ENCODE measurements at places on chromosomes 3 and 15.

GRCh38 chr15:62219799-62220198 lies 54.7 kb upstream of the C2CD4B start:
- no peak for DNase-seq

DNA sequence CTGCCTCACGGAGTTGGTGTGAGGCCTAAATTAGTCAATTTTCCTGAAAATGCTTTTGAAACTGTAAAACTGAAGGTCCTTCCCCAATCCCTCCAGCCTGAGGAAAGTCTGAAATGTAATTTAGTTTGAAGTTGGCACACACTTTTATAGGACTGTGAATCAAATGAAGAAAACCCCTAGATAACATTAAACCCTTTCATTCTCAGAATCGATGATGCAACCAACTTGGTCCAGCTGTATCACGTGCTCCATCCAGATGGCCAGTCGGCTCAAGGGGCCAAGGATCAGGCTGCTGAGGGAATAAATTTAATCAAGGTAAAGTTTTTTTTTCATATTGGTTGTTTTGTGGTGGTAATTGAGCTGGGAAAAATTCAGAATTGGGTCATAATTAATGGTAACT lies 11.7 kb downstream of the MRPS22 start:
- no peak for DNase-seq

GRCh38 chr3:6791161-6791560 lies 69.8 kb upstream of the GRM7 start:
- DNase-seq, result no peak

- no peak for DNase-seq
Measured at GRCh38 chr3:94561094-94561493, 498.2 kb downstream of the NSUN3 start.

DNA sequence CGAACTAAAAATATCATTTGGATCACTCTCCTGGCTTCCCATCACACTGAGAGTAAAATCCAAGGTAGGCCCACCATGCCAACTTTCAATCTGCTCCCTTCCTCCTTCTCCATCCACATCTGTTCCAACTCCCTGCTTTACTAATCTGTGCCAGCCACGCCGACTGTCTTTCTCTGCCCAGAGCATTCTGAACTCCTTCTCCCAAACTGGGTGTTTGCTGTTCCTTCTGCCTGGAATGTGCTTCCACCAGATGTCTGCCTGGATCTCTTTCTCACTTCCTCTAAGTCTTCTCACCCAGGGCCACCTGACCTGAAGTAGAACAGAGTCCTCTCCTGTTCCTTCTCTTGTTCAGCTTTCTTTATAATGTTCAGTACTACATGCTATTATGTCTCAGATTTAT lies 5.6 kb upstream of the ARL8B start:
- DNase-seq, result no peak

- no peak for DNase-seq
Measured at GRCh38 chr15:66846811-66847210, 144.8 kb downstream of the SMAD6 start.

GRCh38 chr3:134833453-134834163 lies 38.5 kb downstream of the EPHB1 start:
- no peak for DNase-seq

- no peak for DNase-seq
Measured at GRCh38 chr15:91253605-91254004, 153.5 kb downstream of the SV2B start.

GRCh38 chr3:53016236-53016635 lies 29.6 kb downstream of the SFMBT1 start:
- no peak for DNase-seq

- DNase-seq, result no peak
Measured at GRCh38 chr15:56337084-56337725, 28.0 kb upstream of the TEX9 start.

DNA sequence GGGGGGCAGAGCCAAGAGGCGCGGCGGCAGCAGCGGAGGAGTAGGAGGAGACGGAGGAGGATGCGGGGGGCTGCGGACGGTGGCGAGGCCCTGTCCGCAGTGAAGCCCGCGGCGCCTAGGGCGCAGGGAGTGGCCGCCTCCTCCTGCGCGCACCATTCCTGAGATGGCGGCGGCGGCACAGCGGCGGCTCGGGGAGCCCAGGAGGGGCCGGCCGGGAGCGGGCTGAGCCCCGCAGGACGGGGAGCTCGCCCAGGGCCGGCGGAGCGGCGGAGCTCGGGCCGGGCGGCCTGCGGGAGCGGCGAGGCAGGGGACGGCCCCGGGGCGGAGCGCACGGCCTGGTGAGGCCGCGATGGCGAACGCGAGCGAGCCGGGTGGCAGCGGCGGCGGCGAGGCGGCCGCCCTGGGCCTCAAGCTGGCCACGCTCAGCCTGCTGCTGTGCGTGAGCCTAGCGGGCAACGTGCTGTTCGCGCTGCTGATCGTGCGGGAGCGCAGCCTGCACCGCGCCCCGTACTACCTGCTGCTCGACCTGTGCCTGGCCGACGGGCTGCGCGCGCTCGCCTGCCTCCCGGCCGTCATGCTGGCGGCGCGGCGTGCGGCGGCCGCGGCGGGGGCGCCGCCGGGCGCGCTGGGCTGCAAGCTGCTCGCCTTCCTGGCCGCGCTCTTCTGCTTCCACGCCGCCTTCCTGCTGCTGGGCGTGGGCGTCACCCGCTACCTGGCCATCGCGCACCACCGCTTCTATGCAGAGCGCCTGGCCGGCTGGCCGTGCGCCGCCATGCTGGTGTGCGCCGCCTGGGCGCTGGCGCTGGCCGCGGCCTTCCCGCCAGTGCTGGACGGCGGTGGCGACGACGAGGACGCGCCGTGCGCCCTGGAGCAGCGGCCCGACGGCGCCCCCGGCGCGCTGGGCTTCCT lies at the start of gene GPR27:
GPR27 (plus strand) TSS at position 155 of the 909 bp plus-strand sequence; CDS start at position 350, 195 bp downstream.
- DNase-seq, result peak; percentile 16

DNA sequence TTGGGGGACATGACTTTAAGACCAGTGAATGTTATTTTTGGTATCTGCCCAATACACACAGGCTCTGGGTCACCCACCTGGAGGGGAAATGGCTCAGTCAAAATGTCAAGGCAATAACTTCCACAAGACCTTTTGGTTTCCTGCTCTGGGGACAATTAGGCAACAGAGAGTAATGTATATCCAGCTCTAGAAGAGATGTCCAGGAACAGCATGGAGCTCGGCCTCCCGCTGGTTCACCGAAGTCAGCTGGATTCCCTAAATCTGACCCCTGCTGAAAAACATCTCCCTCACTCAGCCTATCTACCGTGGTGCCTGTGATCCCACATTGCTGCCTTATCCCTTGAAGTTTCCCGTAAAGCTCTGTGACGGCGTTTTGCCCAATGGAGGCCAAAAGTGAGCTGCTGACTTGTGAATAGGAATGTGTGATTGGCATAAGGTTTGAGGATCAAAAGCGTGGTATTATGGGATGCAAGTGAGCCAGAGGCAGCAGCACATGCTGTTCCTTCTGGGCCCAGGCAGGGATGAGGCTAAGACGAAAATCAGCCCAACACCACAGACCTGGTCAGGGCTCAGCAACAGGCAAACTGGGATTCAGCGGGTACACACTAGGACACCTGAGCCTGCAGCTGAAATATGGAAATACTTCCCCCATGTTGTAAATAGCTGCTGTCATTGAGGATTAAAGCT lies 47.2 kb upstream of the SLC6A11 start:
- no peak for DNase-seq

GRCh38 chr3:5271372-5271683 lies 83.8 kb downstream of the EDEM1 start:
- DNase-seq, result no peak

DNA sequence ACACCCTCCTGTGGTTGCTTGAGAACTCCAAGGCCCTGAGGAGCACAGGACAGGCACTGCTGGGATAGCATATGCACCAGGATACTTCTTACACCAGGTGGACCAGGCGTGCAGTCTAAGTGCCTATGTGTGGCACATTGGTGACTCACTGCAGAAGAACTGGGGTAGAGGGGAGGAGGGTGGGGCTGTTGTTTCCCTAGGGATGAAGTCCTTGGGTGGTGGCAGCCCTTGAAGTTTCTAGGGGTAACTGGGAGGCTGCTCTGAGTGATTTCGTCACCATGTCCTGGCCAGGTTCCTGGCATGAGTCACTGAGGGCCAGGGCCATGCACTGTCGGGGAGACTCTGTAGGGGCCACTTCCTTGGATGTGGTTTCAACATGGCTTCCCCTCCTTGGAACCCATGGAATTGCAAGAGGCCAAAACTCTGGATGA lies 15.9 kb downstream of the MYZAP start:
- no peak for DNase-seq

DNA sequence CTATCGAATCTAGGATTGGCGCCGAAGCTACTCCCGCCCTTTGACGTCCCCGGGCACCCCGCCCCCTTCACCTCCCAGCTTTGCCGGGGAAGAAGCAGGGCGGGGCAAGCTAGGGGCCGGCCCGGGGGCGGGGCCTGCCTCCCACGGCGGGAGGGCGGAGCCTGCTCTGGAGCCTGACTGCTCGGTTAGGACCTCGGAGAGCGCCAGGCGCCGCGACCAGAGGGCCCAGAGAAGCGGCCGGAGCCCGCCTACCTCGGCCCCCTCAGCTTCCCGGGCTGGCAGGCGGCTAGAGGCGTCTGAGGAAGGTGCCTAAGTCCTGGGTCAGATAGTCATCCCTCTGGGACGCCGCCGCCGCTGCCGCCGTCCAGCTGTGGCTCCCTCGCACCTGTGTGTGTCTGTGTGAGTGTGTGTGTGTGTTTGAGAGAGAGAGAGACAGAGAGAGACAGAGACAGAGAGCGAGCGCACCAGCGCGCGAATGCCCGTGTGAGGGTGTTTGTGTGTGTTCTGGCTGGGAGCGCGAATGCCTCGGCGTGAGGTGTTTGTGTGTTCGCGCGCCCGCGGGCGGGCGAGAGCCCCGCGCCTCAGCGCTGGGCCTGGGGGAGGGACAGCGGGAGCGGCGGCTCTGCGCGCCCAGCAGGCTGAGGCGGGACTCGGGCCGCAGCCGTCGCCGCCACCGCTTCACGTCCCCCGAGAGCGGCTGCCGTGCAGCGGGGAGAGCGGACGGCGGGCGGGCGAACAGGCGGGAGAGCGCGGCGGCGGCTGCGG lies at the start of gene STXBP5L:
STXBP5L (plus strand) TSS at position 176 of the 765 bp plus-strand sequence. CDS start 1,374 bp downstream, outside the sequence.
- DNase-seq, result no peak

DNA sequence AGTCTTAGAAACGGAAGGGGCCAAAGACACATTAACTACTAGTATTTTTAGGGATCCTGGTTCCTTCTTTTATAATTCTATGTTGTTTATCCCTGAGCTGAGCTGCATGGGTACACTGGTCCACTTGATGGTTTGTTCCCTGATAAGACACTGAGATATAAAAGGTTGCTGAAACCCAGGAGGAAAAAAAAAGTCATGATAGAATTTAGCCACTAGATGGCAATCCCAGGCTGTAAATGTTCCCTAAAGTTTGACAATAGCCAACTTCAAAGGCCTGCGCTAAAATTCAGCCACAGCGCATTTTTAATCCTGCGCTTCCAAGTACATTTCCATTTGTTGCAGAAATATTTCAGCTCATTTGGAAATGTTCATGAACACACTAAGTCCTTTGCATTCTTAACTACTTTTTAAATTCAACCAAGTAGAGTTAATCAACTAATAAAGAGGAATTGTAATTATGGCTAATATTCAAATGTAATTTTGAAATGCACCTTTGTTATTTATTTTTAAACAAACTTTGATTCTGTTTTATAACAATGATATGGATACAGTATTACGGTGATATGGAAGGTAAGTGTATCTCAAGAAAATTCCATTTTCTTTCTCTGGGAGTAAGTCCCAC lies 249.3 kb upstream of the FEZF2 start:
- no peak for DNase-seq

GRCh38 chr3:153513236-153513635 lies 351.2 kb downstream of the RAP2B start:
- no peak for DNase-seq

DNA sequence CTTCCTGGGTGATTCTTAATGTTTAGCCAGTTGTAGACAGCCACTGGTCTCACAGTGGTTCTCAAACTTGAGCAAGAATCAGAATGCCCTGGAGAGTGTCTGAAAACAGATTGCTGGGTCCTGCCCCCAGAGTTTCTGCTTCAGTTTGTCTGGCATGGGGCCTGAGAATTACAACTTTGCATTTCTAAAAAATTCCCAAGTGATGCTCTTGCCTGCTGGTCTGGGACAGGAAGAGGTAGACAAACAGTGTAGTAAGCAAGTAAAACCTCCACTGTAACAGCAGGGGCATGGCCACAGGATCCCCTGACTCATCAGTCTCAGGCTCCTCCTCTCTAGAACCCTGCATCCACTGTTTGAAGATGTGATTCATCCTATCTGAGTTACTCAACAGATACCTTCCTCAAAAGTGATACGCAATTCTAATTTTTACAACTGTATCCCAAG lies 36.5 kb downstream of the DZIP1L start:
- DNase-seq, result no peak

DNA sequence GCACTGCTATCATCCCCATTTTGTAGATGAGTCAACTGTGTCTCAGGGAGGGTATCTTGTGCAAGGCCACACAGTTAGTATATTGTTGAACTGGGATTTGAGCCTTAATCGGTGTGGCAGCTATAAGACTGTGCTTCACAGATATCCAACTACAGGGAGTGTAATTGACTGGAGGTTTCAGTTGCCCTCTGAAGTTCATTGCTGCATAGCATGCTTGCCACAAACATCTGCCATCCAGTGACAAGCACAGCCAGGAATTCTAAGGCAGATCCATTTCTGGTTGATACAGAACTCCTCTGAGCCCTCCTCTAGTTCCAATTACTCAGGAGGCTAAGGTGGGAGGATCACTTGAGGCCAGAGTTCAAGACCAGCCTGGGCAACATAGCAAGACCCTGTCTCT lies 16.4 kb downstream of the FSD2 start:
- no peak for DNase-seq

DNA sequence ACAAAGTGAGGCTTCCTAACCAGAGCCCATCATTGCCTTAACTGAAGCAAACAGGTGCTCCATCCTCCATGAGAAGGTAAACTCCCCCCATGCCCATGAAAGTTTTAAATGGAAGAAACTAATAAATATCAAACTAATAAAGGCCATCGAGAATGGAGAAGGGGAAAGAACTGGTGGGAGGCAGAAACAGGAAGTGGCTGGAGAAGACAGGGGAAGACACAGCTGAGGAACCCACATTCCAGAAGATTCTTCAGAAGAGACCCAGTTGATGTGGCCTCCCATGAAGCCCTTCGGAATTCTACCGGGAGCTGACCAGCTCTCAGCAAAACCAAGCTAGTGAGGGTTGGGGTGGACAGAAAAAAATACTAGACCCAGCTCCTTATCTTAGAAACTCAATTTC lies 41.6 kb downstream of the SH3BP5 start:
- no peak for DNase-seq

DNA sequence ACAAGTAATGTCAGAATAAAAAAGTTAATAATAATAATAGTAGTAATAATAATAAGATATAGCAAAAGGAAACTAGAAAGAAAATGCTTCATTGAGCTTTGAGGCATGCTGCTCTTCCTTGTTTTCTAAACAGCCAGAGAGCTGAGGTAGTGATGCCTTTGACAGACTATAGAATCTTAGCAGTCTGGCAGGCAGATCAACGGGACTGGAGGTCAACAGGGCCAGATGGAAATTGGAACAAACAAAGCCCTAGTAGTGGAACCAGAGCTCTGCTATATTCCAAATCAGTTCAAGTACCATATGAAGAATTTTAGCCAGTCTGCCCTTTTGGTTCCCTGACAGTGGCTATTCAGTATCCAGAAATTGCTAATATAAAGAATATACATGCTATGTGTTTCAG lies 278.6 kb downstream of the NLGN1 start:
- no peak for DNase-seq
